CD4-positive, alpha-beta T cell treated with Interleukin-21 for 1 hour (primary cell): ENCODE measurements at places on chromosomes 12 and 14.

DNA sequence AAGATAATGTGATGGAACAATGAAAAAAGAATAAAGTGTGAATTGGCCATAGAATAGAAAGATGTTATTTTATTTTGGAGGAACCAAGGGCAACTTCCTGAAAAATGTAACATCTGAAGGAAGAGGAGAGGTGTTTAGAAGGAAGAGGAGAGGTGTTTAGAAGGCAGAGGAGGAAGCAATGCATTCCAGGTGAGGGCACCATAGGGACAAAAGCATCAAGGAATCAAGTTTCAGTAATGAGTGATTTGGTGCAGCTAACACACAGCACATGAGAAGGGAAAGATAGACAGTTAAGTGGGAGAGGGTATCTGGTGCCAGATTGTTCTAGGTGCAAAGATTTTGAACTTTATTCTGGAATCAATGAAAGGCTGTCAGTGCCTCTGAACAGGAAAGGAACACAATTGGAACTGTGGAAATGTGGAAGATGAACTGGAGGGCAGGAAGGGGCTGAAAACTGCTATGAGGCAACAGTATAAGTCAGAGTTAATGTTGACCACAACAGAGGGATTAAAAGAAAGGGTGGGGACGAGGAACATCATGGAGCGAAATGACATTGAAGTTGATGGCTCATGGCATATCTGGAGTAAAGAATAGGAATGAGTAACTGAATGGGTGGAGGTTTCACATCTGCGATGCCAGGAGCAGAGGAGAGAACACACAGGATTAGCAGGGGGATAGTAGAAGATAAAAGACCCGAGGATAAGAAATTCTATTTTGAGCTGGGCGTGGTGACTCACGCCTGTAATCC, 326.6 kb downstream of the LRIG3 start:
- DNase-seq, result no peak

DNA sequence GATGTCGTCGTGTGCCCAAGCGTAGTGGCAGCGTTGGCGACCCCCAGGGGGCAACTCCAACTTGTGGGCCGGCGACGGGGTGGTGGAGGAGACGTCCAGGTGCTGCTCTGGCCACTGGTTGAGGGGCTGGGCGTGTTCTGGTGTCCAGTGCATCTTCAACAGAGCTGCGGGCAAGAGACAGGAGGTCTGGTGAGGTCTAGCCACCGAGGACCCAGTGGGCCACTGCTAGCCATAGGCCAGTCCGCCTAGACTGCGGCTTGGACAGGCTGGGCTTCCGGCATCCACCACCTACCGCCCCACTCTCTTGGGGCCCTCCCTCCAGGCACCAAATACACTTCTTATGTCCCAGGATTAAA, 26.3 kb downstream of the FIGNL2 start:
- no peak for DNase-seq

- DNase-seq, result no peak
Observed at GRCh38 chr14:89625244-89625713, 208.2 kb upstream of the FOXN3 start.

DNA sequence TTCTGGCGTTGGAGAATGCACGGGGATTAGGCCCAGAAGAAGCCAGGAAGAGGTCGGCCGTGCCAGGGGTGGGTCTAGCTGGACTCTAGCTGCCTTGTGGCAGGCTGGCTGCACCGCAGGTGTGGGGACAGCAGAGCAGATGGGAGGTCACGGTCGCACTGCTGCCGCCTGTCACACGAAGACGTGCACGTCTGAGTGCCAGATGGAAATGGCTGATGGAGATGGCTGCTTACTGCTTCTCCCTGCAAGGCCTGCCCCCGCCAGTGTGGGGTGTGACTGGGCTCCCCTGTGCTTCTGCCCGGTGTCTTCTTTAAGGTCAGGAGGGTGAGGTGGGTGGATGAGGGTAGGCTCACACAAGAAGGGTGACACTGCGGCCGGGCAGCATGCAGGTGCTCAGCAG, 79.0 kb downstream of the MOK start:
- no peak for DNase-seq

DNA sequence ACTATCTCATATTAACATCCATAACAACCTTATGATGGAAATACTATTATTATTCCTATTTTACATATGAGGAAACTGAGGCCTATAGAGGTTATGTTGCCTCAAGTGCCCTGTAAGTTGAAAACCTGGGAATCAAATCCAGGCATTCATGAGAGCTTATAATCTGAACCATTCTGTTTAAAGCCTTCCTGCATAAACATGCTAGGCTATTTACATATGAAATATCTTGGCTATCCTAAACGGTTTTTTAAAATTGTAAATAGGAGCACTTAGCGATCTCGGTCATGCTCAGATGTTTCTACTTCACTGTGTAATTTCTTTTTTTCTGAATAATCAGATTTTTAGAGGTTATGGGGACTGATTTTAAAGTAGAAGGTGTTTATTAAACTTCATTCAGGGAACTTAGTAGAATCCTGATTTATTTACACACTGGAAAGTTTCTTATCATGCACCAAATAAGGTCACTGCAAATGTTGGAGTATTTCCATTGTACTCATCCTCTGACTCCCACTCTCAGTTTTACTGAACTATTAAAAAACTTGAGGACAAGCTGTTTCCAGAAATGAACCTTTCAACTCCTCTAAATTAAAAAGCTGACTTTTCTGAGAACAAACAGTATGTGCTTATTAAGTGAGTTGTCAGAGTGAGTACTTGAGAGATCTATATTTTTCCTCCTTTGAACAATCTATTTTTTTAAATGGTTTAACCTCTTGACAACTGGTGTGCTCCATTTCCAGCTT, 141.7 kb downstream of the PIK3C2G start:
- DNase-seq, result no peak

GRCh38 chr14:100891051-100891450, 12.5 kb downstream of the RTL1 start:
- DNase-seq, result no peak

GRCh38 chr12:23862701-23863100, 86.8 kb downstream of the SOX5 start:
- no peak for DNase-seq

GRCh38 chr14:75234173-75235115, 44.2 kb upstream of the FOS start:
- no peak for DNase-seq

GRCh38 chr12:57142121-57142520, 5.3 kb downstream of the LRP1-AS start:
- no peak for DNase-seq

GRCh38 chr12:89999699-90000505, 291.3 kb upstream of the ATP2B1 start:
- no peak for DNase-seq

- no peak for DNase-seq
Observed at GRCh38 chr12:28699029-28699428, 450.0 kb upstream of the FAR2 start.
